ENCODE measurements at places on chromosomes 1 and 21.

DNA sequence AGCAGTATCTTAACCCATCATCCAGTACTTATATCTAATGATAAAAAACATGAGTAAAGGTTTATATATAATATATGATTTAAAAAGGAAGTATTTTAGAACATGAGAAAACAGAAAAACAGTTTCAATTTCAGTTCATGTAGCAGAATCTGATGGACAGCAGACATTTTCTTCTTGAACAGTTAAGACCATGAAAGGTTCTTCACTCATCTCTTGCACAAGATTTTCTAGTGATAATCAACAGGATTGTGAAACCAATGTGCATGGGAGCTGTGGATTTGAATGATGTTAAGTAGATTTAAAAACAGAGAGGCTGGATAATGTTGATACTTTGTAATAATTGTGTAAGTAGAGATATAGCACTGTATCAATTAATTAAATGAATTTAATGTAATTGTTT, 1297.6 kb downstream of the BRINP3 start:
- DNase-seq = no peak

GRCh38 chr21:27813750-27814149, 846.9 kb upstream of the ADAMTS5 start:
- DNase-seq = no peak

DNA sequence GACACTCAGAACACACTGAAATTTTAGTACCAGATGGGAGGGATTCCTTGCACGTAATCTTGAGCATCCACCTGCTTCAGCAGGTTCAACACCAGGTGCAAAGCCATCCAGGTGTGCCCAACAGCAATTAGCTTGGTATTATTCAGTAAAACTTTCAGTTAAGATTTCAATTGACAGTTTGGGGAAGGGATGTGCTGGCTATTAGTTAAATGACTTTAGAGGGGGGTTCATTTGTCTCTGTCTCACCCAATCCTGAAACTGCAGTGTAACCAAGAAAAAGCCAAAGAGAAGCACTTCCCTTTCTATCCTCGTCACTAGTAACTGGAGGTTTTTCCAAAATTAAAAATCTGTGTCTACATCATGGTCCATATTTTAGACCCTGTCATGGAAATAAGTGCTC, 90.9 kb downstream of the PIK3R3 start:
- DNase-seq = no peak

- no peak for DNase-seq
These were observed 57.3 kb downstream of the SYF2 start for GRCh38 chr1:25174730-25175612.
